ENCODE measurements at places on chromosomes 7 and 10.

DNA sequence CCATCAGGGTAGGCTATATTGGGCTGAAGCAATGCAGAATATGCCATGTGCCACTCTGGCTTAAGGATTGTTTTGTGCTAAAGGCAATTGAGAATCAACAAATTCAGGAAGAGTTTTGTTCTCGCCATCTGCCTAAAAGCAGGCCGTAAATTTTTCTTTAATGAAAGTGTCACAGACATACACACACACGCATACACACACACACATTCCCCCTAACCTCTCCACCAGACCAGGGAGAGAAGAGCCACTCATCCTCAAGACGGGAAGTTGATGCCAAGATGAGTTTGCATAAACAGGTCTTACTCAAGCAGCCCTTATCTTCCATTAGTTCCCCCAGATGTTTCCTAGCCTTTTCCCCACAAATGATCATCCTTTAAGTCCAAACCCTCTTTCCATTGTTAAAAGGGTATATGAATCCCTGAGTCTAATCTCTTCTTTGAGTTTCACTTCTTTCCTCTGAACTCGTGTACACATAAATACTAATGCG, 59.6 kb upstream of the TRIM24 start:
- no peak for DNase-seq

GRCh38 chr7:128937647-128938543, at the start of gene IRF5:
Gene IRF5 (plus strand): TSS chr7:128937927. CDS start chr7:128942082, 4,155 bp downstream.
- DNase-seq, result no peak

GRCh38 chr10:126250527-126251310, 137.6 kb downstream of the ADAM12 start:
- DNase-seq, result no peak

- no peak for DNase-seq
Observed at GRCh38 chr10:19702215-19702614, 114.0 kb upstream of the PLXDC2 start.

- no peak for DNase-seq
Observed at GRCh38 chr10:13439313-13440184, 89.3 kb downstream of the BEND7 start.

- DNase-seq, result no peak
Observed at GRCh38 chr7:44322631-44323363, 2.6 kb downstream of the CAMK2B start.

- no peak for DNase-seq
Observed at GRCh38 chr7:36406156-36406555, 16.5 kb downstream of the ANLN start.

- no peak for DNase-seq
Observed at GRCh38 chr10:4661511-4662255, 164.3 kb upstream of the AKR1E2 start.

- no peak for DNase-seq
Observed at GRCh38 chr10:100174699-100175677, 10.8 kb downstream of the ERLIN1 start.

DNA sequence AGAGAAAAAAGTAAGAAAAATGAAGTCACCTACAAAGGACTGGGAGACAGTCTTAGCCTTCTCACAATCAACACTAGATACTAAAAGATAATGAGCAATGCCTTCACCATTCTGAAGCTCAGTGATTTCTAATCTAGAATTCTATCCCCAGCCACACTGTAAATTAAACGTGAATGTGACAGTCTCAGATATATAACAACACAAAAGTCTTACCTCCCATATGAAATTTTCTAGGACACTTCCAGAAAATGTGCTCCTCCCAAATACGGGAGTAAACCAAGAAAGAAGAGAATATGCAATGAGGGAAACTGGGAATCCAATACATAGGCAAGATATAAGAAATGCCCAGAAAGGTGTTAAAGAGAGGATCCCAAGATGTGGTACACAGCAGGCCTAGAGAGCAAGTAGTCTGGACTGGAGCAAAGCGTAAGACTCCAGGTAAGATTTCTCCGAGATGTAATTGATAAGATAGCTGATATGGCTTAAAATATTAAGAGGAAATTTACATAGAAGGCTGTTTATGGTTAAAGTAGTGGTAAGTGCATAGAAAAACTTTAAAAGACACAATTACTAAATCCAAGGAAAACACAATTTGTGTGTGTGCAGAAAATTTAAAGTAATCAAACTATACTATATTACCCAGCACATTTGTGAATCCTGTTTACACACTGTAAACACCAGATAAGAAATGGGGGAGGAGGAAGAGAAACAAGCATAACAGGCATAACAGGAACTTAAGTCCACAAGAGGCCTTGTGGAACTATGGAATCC, 44.1 kb downstream of the SGMS1 start:
- peak; percentile 54 for DNase-seq

- DNase-seq, result no peak
Observed at GRCh38 chr10:127756264-127756663, 19.3 kb downstream of the FOXI2 start.

All from urinary bladder (tissue), 4 donors.